Fibroblast of skin of right quadriceps (primary cell): ENCODE measurements at places on chromosomes 3 and 15.

- DNase-seq: no peak
Measured at GRCh38 chr3:33100229-33100628, 3.3 kb upstream of the GLB1 start.

DNA sequence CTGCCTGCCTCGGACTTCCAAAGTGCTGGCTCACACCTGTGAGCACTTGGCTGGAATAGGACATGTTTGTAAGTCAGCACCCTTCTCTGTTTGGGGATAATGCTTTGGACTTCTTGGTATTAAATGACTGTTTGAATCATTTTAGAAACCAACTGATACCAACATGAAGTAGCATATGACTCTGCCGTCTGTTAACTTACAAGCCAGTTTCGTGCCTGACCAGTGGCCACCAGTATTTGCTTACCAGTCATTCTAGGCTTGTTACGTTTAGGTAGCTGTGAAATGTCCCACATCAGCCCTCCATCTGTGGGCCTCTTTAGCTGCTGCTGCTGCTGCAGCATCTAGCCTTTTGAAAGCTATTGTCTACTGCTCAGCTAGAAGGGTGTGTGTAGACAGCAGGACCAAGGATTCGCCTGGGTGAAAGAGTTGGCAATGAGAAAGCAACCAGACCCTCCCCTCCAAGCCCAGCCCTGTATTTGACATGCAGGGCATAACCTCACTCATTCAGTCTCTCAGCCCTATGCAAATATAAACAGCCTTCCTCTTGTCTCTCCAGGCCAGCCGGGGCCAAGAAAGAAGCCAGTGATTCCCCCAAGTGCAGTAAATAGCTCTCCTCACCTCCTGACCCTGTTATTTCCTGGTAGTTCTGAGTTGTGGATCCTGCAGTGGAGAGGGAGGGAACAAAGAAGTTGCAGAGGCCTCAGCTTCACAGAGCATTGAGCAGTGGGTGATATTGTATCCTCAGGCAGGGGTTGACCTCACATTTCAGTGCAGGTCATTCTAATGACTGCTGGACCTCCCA lies 51.0 kb downstream of the NKIRAS1 start:
- DNase-seq: no peak

DNA sequence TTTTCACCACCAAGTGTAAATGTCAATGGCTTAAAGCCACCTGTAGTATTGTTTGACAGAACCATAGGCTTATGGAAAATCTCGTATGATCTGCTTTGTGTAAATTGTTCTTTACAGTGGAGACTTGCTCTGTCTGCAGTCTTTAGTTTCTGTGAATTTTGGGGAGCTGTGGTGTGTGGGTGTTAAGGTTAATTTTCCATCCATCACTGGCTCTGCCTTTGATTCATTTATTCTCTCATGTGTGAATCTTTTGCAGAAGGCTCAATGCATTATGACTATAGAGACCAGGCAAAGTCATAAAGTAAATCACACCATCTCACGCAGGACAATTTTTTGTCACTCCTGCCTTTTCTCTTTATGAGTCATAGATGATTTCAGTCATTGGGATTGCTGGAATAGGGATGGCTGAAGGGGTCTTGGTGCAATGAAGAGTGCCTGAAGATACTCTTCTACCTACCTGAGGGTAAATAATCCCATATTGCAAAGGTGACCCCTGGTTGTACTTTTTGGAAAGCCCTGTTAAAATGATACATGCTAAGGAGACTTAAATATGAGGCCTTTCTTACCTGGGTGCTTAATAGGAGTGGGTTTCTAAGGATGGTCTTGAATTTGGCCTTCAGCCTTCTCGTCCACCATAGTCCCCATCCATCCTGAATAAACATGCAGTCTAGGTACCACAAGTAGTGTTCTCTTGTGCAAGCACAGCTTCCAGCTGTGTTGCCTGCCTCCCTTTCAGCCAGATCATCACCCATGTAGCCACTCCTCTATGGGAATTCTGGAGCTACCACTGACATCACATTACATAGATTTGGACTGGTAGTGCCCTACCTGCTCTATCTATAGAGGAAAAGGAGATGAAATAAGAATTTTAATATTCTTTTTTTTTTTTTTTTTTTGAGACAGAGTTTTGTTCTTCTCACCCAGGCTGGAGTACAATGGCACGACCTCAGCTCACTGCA lies 14.3 kb downstream of the TGFBR2 start:
- DNase-seq: no peak

GRCh38 chr3:18232317-18232716 lies 192.8 kb downstream of the SATB1 start:
- DNase-seq: no peak

GRCh38 chr3:4759689-4760312 lies 219.4 kb upstream of the BHLHE40 start:
- DNase-seq: no peak

- DNase-seq: no peak
Measured at GRCh38 chr3:179182902-179183301, 34.7 kb downstream of the PIK3CA start.

DNA sequence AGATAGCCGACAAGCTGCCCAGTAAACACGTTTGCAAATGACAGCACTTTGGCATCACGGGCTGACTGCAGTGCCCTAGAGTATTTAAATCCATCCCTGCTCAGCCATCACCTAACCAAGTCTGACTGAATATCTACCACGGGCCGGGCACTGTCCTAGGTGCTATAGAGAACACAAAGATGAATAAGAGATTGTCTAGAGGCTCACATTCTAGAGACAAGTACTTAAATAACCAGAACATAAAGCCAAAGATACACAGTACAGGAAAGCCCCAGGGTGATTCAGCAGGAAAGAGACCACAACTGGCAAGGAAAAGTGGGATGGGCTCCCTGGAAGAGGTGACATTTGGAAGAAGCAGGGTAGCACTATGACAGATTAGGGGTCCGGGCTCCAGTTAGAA lies 103.5 kb downstream of the MYLK start:
- DNase-seq: peak; percentile 38

GRCh38 chr3:33834096-33834453 lies 35.6 kb downstream of the PDCD6IP start:
- DNase-seq: no peak
